Tibial nerve (tissue), 4 donors: ENCODE measurements at places on chromosomes 6 and 20.

DNA sequence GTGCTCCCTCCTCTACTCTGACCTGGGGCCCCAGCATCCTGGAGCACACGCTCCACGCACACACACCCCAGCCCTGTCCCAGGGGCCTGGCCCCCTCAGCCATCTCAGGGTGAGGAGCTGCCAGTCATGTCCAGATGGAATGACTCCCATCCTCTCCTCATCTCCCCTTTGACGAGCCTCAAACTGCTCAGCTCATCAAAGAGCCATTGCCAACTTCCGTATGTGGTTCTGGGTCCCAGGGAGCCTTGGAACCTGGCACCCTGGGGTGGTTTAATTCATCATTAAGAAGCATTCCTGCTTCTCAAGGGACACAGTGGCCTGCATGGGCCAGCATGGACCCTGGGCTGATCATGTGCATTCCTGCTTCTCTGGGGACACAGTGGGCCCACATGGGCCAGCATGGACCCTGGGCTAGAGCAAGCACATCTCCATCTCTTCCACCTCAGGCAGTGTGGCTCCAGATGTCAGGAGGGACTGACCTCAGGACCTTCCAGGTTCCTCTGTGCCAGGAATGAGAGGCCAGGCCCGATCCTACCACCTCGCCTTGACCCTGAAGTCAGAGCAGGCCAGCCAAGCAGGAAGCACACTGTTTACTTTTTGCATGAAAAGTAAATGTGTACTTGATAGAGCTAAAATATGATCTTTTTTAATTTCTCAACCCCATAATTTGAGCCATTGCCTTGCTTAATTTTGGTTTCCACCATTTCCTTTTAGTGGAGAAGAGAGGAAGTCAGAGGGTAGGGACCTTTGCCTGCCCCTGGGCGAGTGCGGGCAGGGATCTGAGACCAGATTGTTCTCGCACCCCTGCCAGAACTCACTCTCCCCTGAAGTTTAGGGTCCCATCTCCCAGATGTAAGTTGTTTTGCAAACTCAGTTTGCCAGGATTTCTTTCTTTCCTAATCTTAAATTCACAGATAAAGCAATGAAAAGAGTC, 26.1 kb downstream of the SPATA2 start:
- DNase-seq: no peak

DNA sequence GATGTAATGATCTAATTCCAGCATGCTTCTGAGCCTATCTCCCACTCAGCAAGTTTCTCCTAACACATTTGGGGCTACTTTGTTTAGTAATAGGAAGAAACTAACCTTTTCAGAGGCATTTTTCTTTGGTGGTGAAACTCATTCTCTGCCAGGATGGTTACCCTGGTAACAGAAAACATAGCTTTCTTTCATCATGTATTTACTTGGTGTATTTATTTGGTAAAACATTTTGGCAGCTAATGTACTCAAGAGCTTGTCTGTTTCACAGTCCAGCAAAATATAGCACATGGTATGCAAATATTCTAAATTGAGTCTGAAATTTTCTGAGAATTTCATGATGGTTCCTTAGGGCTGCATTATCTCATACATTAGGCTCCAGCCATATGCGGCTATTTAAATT, 100.0 kb downstream of the SLC35B3 start:
- DNase-seq: no peak

- no peak for DNase-seq
Observed at GRCh38 chr6:8941577-8941976, 506.2 kb upstream of the SLC35B3 start.

- DNase-seq: no peak
Observed at GRCh38 chr6:30882759-30883684, 1.3 kb upstream of the DDR1 start.

GRCh38 chr6:5878792-5879191, 127.9 kb downstream of the NRN1 start:
- DNase-seq: no peak

DNA sequence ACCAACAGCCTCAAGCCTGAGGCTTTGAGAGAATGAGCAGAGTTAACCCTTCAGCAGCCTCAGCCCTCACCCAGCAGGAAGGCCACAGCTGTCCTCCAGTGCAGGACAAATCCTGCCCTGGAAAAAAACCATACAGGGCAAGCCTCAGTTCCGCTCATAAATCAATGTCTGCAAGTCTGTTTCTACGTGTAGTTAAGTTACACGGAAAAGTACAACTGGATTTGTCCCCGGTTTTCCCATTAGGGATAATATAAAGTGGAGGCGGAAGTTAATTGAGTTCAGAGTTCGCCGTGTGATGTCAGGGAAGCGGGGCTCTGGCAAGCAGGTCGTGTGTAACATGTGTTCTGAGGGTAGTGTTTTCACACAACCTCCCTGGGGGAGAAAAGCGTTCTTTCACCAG, 44.2 kb upstream of the EYA2 start:
- DNase-seq: no peak

- no peak for DNase-seq
Observed at GRCh38 chr6:158938811-158939254, 61.2 kb downstream of the RSPH3 start.

DNA sequence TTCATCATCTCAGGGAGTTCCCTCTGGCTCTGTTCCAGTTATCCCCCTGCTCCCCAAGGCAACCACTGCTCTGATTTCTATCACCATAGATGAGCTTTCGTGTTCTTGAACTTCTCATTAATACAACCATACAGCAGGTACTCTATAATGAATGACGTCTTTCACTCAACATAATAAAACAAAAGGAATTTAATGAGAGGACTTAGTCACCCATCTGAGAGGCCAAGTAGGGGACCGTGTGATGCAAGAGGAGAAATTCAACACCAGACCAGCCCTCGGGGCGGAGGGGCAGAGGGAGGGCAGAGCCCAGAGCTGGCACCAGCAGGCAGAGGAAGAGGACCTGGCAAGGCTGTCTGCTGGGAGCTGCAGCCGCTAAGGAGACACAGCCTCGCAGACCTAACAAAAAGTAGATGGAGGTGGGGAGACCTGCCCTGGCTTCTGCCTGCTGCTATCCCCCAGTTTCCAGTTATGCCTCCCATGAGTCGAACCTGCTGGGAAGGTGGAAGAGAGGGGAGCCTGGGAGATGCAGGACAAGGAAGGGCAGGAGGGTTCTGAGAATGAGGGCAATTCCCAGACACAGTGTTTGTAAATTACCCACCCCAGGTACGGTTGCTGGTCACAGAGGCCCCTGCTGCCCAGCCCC, 13.8 kb downstream of the CCN5 start:
- peak; percentile 46 for DNase-seq

GRCh38 chr6:28002161-28002560, 45.1 kb downstream of the OR2B6 start:
- DNase-seq: no peak

GRCh38 chr20:38805502-38805957, at the start of gene PPP1R16B:
TSS of gene PPP1R16B (plus strand) at chr20:38805697. CDS start at chr20:38835926, 30,229 bp downstream.
- no peak for DNase-seq

- no peak for DNase-seq
Observed at GRCh38 chr6:75381877-75382633, 97.5 kb upstream of the TMEM30A start.

DNA sequence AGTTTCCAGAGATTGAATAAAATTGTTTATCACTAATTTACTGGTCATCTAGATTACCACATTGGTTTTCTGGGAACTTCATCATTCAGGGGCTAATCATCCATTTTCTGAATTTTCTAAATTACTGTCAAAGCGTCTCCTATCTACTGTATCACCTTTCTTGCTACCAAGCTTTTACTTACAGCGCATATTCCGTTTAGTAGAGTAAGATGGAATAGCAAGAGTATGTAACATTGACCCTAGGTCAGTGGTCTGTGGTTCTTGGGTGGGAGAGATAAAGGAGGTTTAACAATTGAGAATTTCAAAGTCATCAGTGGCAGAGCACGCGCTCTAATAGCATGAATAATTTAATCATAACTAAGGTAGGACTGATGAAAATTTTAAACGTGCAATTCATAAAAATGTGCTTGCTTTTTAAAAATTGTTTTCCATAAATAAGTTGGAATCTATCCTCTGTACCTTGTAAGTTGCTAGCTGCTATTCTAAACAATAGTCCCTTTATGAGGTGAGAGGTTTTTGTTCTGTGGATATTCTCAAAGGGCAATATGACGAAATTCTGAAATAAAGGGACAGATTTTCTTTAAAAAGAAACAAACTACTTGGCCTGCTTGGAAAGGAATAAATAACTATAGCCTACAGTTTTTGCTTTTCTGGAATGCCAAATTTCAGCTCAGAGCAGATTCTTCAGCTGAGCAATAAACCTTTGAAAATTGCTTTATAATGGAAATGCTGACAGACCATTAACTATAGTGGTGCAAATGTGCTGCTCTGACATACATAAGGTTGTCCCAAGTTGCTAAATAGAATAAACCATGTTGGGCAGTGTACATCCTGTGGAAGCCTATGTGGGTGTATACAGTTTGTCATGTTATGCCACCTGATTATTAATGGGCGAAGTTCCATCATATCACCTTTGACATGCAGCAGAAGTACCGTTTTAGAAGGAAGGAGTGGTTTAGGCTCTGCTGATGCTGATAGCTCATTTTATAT, 84.1 kb downstream of the ZFAND3 start:
- DNase-seq: no peak

GRCh38 chr6:151359486-151359885, 31.9 kb downstream of the ZBTB2 start:
- no peak for DNase-seq

DNA sequence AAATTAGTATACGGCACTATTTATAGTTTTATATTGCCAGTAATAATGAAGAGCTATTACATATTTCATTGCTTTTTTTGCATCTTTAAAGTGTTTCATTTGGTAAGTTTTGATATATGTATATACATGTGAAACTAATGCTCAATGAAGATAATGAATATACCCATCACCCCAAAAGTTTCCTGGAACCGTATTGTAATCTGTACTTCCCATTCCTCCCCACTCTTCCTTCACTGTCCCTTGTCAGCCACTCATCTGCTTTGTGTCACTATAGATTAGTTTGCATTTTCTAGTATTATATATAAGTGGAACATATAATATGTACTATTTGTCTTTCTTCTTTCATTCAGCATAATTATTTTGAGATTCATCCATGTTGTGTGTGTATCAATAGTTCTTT, 10.3 kb upstream of the TBC1D32 start:
- DNase-seq: no peak

- DNase-seq: no peak
Observed at GRCh38 chr6:167910652-167911051, 83.9 kb downstream of the AFDN start.

GRCh38 chr6:26299286-26300042, 65.5 kb upstream of the BTN3A2 start:
- no peak for DNase-seq

GRCh38 chr6:168908166-168908565, 345.5 kb downstream of the THBS2 start:
- DNase-seq: no peak

DNA sequence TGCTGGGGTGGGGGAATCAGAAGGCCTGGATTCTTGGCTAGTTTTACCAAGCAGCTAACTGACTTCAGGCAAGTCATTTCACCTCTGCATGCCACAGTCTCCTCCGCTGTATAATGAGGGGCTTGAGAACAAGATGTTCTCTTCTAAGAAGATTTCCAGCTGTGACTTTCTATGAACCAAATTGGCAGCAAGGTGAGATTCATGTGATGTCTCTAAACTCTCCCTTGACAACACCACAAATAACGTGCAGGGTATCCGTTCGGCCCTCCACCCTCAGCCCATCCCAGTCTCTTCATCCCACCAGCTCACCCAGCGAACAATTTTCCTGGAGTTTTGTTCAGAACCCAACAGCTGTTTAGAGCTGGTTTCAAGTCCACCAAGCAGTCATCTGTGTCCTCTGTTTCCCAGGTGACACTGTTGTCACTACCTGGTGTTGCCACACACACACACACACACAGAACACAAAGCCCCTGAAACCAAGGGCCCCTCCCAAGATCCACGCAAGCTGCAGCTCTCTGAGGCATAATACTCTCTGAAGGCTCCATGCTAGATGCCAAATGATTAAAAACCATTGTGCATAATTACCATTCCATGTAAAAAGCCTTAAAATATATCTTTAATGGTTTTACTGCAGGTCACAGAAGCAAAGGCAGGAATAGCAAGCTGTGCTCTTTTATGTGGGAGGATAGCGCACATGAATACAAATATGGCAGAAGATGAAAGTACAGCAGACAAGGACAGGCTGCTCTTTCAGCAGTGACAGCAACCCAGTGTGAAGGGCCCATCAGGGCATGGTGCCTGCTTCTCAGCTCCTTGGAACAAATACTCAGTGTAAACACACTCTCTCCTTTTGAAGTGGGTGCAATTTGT, 48.2 kb downstream of the ARHGAP18 start:
- no peak for DNase-seq

DNA sequence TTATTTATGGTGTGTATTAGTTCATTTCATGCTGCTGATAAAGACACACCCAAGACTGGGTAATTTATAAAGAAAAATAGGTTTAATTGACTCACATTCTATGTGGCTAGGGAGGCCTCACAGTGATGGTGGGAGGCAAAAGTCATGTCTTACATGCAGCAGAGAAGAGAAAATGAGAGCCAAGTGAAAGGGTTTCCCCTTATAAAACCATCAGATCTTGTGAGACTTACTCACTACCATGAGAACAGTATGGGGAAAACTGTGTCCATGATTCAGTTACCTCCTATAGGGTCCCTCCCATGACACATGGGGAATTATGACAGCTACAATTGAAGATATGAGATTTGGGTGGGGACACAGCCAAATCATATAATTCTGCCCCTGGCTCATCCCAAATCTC, 150.0 kb upstream of the AHI1 start:
- DNase-seq: no peak

DNA sequence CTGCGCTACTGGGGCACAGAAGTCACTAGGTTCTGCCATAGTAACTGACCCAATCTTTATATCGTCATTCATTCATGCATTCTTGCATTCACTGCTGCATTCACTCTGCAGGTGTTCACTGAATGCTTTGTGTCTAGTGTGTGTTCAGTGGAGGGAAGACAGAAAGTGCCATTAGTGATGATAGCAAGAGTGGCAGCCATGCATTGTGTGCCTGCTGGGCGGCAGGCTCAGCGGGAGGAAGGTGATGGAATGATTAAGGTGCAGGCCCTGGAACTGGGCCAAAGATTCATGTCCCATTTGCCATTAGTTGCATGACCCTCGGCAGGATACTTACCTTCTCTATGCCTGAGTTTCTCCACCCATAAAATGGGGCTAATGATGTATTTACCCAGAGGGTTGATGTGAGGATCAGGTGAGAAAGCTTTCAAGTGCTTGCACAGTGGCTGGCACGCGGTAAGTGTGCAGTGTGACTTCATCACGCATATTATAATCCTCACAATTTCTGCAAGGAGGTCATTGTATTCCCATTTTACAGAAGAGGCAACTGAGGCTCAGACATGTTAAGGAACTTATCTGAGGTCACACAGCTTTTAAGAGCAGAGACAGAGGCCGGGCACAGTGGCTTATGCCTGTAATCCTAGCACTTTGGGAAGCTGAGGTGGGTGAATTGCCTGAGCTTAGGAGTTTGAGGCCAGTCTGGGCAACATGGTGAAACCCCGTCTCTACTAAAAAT, 40.1 kb downstream of the ITPR3 start:
- DNase-seq: no peak

DNA sequence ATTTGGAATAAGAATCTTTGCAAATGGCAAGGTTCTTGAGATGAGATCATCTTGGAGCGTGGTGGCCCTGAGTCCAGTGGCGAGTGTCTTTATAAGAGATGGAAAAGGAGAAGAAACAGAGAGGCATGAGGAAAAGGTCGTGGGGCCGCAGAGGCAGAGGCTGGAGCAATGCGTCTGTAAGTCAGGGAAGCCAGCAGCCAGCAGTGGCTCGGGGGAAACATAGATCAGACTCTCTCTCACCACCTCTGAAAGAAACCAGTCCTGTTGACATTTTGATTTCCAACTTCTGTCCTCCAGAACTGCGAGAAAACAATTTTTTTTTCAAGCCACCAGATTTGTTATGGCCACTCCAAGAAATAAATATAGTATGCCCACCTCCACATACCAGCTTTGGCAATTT, 226.6 kb downstream of the TFAP2C start:
- DNase-seq: no peak

GRCh38 chr6:44064089-44064947, 62.9 kb downstream of the MRPL14 start:
- peak; percentile 70 for DNase-seq
